Fibroblast of mammary gland (primary cell): ENCODE measurements at places on chromosomes 12 and 14.

- DNase-seq, result no peak
These were observed 26.1 kb upstream of the GZMB start for GRCh38 chr14:24659916-24660570.

DNA sequence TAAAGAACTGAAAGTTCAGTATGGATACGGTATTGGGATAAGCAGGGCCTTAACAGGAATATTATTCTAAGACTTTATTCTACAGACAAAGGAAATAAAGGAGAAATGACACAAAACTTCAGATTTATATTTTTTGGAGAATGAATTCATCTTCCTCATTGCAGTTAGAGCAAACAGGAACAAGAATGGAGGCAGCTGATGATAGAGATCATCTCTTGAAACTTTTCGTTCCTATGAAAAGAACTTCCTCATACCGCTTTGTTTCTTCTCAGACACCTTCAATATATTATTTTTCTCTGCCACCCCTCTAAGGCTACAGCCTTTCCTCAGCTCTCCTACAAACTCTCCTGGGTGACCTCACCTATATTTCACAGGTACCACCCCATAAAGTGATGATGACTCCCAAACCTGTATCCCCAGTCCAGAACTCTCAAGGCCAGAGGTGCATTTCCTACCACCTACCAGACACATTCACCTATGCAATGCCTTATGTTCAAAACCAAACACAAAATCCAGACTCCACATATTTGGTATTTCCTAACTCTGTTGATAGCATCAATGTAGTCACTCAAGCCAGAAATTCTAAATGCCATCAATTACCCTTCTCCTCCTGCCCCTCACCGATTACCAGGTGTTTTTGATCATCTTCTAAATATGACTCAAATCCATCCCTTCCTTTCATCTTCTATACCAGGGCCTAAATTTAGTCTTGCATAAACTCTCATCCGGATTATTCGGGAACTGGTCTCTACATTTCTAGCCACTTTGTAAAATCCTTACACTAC lies 7.4 kb downstream of the MAP4K5 start:
- no peak for DNase-seq

GRCh38 chr14:69543341-69544115 lies 31.1 kb downstream of the CCDC177 start:
- peak; percentile 98 for DNase-seq

DNA sequence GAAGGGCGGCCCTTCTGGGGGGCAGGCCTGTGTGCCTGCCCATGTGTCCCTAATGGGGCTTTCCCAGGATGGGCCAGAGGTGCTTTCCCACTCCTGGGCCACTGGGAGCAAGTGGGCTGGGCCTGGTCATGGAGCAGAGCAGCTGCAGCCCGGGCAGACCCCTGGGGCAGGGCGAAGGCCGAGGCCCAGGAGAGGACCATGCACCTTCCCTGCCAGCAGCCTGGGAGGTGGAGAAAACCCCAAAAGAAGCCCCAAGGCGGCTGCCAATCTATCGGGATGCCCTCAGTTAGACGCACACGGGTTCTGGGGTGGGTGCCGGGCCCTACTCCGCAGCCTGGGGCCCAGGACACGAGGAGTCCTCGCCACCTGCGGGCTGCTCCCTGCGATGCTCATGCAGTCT lies 16.1 kb upstream of the CRIP2 start:
- no peak for DNase-seq

- DNase-seq, result peak; percentile 31
These were observed 194.4 kb upstream of the PPFIA2 start for GRCh38 chr12:81953541-81953940.

- no peak for DNase-seq
These were observed 8.7 kb downstream of the SLC48A1 start for GRCh38 chr12:47781479-47782371.

DNA sequence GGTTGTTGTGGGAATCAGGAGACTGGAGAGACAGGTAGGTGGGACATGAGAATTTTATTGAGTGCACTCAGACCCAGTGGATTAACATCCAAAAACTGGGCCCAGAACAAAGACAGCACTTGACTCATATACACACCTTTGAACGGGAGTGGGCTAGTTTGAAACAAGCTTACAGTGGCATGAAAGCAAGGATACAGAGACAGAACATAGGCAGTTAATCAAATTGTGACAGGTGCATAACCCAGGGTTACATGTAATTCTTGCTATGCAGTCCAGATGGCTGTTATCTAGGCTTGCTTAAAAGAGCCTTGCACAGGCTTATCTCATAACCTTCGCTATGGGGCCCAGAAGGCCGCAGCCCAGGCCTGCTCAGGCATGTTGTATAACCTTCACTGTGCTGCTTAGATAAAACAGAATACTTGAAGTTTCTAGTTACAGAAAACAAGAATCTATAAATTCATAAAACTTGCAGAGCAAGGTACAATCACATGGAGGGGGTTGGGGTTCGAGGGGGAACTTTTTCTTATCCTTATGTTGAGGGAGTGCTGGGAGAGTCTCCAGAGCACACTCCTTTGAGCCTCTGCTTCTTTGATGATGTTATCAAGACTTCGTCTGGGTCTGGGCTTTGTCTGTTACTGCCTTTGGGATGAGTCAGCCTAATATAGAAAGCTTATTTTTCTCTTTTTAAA lies 81.7 kb downstream of the TNFAIP2 start:
- DNase-seq, result peak; percentile 30

DNA sequence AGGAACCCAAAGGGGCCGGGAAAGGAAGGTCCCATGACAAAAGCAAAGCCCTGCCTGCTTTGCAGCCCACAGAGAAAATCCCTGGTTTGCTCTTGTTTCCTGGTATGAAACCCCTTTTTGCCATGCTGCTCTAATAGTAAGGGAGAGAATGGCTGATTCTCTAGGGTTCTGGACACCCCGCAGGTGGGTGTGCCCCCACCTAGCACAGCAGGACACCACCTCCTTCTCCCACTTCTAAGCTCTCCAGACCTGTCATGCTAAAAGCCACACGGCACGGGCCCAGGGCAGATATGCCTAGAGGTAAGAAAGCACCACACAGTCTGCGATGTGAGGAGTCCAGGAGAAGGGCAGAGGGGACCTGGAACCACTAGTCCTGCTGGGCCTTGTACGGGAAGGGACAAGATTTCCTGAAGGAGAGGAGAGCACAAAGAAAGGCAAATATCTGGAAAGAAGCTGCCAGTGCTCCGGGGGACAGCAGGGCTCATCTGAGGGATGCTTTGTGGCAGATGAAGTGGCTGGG lies 113.3 kb downstream of the BCL11B start:
- DNase-seq, result no peak

DNA sequence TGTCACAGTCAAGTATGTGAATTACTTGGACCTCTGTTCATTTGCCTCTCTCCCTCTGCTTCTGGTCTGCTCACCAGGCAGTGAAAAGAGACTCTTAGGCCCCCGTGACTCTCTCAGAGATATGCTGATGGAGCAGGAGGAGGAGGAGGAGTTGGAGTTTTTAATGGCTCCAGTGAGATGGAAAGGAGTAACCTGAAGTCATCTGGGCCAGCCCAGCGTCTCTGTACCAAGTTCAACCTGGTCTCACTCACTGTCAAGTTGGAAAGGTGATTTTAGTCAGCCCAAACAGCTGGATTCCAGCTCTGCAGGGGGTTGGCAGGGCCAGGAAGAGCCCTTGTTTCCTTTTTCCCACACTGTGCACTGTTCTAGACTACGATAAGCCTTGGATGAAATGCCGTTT lies 48.6 kb downstream of the SH2B3 start:
- DNase-seq, result no peak

DNA sequence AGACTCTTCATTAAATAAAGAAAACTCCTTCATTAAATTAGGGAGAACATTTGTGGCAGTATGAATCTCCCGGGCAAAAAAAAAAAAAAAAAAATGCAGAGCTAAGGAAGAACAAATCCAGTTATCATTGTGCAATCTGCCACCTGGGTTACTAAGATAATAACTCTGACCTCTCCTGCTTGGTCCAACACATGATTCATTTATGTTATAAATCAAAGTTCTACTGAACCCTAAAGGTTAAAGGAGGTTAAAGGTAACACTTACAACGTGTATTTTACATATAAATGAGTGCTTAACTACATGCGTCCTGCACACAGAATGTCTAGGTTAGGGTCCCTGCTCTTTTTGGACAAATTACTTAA lies 4.2 kb downstream of the TGFB3 start:
- DNase-seq, result peak; percentile 69

GRCh38 chr12:71840231-71840847 lies 780 bp downstream of the TBC1D15 start:
- DNase-seq, result peak; percentile 93

DNA sequence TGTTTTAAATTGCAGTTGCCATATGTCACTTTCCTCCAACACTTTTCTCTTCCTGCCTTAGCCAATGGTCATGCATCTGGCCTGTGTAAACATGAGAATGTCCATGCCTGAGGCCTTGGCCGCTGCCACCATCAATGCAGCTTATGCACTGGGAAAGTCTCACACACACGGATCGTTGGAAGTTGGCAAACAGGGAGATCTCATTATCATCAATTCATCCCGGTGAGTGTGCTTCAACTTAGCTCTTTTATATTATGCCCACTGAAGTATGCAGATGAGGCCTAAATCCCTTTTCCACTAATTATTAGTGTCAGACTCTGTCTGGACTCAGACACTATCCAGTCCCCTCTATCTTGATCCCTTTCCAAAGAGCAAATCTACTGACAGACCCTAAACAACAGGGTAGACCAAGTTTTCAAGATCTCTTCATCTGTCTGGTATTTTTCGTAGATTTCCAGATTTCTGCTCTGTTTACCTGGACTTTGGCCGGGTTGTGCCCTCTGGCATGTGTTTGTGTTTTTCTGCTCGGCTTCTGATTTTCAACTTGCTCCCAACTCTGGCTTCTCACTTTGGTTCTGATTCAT lies 23.2 kb downstream of the AMDHD1 start:
- DNase-seq, result no peak

DNA sequence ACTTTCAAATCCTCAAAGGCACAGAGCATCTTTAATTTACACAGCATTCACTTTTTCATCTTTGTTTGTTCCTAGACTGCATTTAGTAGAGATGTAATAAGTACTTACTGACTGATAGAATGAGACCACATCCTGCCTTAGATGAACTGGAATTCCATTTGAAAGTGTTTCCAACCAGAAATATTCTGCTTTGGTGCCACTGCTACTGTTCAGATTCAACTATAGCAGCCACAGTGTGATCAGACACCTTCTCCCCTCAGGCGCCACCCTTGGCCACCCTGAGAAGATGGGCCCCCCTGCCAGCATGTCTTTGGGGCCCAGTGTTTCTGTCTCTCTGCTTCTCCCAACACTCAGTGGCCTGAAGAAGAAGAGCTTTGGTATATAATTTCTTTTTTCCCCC lies 449.1 kb downstream of the RAD51B start:
- DNase-seq, result no peak

- DNase-seq, result peak; percentile 63
These were observed 73.7 kb downstream of the DCAF5 start for GRCh38 chr14:69079188-69079742.

DNA sequence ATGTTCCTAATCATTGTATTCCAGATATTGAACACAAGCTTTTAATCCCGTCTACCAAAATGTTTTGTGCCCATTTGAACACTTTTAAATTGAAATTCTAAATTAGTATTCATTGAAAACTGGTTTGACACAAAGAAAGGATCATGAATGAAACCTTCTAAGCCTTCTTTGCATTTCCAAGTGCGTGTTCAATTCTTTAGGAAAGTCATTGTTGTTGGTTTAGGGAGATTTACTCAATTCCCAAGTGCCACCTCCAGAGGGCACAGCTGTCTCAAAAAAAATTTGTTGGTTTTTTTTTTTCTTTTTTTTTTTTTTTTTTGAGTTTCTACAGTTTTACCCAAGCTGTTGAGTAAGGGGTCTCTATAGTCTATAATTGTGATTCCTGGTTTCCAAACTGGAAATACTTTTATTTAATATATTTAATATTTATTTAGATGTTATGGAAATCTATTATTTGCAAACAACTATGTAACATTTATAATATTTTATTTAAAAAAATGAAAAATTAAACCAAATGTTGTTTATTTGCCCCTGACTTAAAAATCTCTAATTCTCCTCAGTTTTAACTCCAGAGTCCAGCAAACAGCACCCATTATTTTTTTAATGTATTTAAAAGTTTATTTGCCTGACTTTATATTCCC lies 79.9 kb downstream of the NEDD1 start:
- DNase-seq, result peak; percentile 31

DNA sequence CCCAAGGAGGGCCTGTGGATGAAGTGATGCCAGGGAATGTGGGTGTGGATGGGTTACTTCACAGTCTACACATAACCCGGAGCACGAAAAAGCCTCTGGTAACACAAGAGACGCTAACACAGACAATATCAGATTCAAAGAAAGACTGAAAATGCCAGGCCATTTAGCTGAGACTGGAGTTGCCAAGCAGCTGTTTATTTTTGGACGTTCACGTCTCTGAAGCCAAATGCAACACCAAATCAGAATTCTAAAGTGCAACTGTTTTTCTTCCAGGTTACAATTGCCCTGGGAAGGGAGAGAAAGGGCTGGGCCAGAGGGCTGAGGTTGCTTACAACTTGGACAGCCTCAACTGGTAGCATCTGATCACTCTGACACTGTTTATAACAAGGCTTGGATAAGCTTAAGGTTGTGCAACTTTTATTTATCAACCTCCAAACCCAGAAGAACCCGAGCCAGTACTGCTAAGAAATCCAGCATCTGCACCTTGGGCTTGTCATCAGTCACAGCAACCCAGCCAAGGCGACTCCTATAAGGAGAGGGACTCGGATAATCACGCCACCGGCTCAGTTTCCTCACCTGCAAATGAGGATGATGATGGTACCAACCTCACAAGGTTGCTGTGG lies 24.8 kb downstream of the NUAK1 start:
- DNase-seq, result no peak

DNA sequence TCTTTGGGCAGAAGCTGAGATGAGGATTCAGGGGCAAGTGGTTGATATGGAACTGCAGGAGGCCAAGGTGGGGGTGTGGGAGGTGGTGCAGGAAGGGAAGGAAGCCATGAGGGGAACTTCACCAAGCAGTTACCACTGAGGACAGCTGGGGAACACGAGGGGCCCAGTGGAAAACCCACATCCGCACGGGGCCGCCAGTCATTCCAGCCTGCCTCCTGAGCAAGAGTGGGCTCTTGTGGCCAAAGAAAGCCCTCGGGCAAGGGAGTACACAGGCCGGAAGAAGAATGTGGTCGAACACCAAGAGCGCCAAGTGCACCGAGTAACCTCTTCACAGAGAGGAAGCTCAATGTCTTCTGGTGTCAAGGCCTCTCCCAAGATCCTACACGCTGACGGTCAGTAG lies 252.2 kb upstream of the FOXN3 start:
- DNase-seq, result no peak

GRCh38 chr12:33423706-33424105 lies 15.9 kb downstream of the SYT10 start:
- no peak for DNase-seq

DNA sequence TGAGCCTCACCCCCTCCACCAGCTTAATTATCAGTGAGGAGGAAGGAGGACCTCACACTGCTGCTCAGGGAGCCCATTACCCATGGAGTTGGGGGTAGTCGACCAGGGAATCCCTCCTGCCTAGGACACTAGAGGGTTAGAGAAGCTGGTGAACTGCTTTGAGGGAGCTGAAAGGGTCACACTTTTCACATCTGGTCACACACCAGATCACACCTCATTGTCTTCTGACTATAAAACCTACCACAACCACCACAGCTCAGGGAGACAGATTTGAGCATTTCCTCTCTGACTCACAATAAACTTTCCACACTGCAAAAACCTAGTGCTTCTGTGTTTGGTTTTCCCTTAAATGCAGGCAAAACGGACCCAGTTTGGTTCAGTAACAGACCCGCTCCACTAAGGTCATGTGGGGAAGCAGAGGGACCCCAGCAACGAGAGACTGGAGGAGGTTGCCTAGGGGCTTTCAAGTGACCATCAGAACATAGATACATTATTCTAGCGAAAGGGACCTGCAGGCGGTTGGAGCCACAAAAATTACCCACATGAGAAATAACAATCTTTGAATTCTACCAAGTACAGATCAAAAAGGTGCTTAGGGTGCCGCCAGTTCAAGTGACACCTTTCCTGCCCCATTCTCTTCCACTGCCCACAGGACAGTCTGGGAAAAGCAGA lies 151.4 kb upstream of the AVPR1A start:
- DNase-seq, result no peak
